GM03348 (cell line): ENCODE measurements at places on chromosomes 1 and 21.

- no peak for DNase-seq
These were observed 296.4 kb downstream of the PTPRU start for GRCh38 chr1:29532751-29533150.

- DNase-seq = no peak
These were observed 65.6 kb downstream of the GTF2B start for GRCh38 chr1:88825721-88826120.

- DNase-seq = no peak
These were observed 126.4 kb downstream of the VPS13D start for GRCh38 chr1:12356004-12356890.

- no peak for DNase-seq
These were observed 20.6 kb upstream of the MAGI3 start for GRCh38 chr1:113369699-113370098.

DNA sequence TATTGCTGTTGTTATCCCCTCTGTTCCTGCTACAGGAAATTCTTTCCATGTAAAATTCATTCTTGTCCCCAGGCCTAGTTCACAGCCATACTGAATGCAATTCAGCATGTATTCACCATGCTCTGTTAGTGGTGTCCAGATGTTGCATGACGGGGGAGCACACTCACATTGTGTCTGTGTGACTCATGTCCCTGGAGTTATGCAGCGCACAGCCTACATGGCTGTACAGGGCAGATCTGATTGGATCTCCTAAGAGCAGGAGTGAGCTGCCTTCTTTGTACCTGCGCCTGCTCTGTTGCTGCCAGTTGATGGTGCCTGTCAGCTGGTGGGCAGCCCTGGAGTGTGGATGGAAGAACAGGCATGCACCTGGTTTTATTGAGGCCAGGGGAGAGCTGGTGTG lies 17.6 kb downstream of the HTR6 start:
- DNase-seq = peak; percentile 90

- no peak for DNase-seq
These were observed 10.1 kb downstream of the TNNI3K start for GRCh38 chr1:74245168-74245772.

DNA sequence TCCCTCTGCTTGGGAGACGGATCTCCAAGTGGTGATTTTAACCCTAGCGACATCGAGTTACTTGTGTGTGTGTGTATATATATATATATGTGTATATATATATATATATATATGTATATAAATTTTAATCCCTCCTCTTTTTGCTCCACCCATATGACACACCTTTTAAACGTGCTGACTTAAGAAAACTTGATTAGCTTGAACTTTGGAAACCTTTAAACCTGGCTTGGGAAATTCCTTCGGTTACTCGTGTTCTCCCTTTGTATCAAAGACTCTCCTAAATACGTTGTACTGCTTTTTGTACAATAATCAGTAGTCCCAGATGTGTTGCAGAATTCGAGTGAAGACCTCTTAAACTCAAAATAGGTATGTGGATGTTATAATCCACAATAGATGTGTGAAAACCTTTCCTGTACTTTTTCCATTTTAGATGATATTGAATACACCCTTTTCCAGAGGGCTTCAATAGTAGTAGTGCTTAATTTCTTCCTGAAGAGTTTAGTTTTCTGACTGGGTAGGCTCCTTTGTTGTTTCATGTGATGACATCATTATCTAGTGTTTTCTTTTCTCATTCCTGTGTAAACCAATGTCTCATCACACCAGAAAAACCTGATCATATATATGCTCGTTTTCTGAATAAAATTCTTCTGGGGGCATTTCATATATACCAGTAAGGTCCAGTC lies 1.4 kb downstream of the RNF11 start:
- DNase-seq = peak; percentile 33

GRCh38 chr1:58497499-58497898 lies 49.0 kb downstream of the OMA1 start:
- DNase-seq = no peak

DNA sequence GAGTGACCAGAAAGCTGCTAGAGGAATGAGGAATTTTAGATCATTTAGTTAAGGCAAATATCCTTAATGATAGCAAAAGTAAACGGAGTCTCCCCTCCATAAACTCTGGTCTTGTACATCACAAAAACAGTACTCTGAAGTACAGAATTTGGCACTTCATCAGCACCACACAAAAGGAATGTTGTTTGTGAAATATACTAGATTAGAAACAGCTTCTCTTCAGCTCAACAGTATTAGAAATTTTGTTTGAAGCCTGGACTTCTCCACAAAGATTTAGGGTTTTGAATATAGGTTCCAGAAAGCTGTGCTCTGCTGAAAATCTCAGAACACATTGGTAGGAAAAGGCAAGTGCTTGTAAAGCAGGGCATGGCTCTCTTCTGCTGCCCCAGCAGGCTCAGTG lies 135.1 kb upstream of the PTGFR start:
- DNase-seq = peak; percentile 49

- no peak for DNase-seq
These were observed 15.3 kb downstream of the CASZ1 start for GRCh38 chr1:10781137-10781536.

- peak; percentile 73 for DNase-seq
These were observed 43.7 kb downstream of the COL6A1 start for GRCh38 chr21:46025113-46025770.

- no peak for DNase-seq
These were observed 335.6 kb downstream of the LRRIQ3 start for GRCh38 chr1:73862355-73862754.

GRCh38 chr1:186655876-186656275 lies 24.3 kb downstream of the PTGS2 start:
- no peak for DNase-seq

DNA sequence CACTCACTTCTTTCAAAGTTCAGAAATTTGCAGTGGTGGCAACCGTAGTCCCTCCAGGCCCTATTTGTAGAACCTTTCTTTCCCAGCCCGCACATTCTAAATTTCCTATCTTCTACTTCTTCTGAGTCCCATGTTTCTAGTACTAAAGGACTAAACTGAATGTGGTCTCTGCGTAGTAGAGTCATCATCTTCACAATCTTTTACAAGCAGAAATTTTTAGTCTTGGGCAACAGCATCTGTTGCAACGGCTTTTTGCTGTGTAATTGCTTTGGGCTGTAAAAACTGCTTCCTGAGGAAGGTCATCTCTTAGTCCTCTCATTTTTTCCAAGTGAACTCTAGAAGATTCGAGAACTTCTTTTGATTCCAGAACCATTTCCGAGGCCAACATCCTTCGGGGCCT lies 23.9 kb downstream of the VAV3 start:
- DNase-seq = no peak

GRCh38 chr21:34158866-34159835 lies 85.8 kb downstream of the MRPS6 start:
- DNase-seq = no peak

DNA sequence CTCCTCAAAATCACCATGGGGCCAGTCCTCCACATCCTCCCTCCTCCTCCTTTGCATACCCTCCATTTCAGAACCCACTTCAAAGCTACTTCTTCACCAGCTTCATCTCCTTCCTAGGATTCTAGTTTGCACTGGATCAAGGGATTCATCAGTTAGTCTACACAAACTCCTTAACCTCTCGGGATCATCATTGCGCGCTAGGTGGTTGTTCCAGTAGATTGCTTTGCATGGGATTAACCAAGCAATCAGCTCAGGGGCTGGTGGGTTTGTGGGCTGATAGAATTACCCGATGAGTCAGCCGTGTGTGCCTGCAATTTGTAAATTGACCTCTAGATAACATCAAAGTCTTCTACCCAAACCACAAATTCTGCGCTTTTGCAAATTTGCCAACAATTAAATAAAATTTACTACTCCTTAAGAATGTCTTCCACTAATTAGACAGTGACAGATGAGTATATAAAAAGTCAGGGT lies 7.7 kb downstream of the KANK4 start:
- no peak for DNase-seq

DNA sequence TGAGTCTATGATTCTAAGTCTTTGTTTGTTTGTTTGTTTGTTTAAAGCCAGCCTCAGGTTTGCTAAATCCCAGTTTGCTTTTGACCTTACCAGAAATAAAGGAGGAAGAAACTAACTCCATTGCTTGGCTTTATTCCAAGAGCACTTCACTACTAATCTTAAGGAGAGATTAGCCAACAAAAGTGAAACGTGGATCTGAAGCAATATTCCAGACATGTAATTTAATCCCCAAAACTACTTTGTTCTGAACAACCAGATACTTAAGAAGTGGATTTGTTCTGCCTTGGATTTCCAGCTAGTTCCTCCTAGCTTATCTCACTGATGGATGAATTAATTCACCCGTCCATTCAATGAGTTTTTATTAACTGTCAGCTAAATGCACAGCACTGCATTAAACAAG lies 15.9 kb upstream of the CEP350 start:
- DNase-seq = no peak

DNA sequence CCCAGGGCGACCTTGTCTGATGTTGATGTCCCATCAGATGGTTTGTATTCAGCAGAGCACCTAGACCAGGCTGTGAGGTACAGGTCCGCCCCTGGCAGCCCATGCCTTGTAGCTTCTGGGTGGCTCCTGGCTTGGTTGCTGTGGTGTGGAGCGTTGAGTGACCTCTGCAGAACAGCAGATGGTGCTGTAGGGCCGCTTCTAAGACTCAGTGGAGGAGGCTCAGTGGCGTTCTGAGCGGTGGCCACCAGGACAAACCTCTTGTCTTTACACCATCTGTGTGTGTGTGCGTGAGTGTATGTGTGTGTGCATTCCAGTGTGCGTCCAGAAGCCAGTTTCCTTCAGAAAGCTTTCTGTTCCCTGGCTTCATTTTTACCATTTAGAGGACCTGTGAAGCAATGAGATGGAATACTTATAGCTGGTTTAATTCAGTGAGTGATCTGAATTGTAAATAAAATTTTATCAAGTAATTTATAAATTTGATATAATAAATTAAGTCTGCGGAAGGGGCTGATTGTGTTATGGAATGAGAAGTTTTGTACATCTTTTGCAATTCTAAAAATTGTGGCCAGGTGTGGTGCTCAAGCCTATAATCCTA lies 66.1 kb downstream of the ADARB1 start:
- DNase-seq = peak; percentile 90

DNA sequence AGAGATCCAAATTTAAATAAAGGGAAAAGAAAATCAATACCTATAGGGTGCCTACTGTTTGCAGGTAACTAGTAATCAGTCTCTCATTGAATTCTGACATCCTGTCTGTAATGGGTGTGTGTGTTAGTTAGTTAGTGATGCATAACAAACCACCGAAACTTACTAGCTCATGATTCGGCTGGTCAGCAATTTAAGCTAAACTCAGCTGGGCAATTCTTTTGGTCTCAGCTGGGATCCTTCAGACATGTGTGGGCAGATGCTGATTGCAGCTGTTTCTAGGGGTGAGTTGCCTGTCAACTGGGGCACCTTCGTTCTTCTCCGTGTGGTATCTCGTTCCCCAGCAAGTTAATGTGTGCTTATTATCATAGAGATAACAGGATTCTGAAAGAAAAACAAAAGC lies 40.2 kb upstream of the ZNF124 start:
- DNase-seq = no peak

DNA sequence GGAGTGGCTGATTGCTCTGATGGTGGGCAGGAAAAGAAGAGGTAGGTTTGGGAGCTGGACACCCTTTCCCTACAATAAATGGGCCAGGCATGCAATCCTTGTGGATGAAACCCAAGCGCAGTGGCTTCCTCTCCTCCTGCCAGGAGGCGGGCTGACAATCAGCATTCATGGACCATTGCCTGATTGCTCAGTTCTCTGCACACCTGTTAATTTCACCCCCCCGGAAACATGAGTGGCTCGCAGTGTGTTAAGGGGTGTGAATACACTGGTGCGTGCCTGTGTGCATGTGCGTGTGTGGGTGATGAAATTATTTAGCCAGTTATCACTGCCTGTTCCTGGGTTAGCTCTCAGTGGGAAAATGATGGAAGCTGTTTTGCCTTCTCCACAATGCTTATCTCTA lies 310.7 kb downstream of the PCP4 start:
- DNase-seq = no peak

DNA sequence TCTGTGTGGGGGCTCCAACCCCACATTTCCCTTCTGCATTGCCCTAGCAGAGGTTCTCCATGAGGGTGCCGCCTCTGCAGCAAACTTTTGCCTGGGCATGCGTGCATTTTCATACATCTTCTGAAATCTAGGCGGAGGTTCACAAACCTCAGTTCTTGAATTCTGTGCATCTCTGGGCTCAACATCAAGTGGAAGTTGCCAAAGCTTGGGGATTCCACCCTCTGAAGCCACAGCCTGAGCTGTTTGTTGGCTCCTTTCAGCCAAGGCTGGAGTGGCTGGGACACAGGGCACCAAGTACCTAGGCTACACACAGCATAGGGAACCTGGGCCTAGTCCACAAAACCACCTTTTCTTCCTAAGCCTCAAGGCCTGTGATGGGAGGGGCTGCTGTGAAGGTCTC lies 235.3 kb downstream of the PDE4B start:
- DNase-seq = no peak

DNA sequence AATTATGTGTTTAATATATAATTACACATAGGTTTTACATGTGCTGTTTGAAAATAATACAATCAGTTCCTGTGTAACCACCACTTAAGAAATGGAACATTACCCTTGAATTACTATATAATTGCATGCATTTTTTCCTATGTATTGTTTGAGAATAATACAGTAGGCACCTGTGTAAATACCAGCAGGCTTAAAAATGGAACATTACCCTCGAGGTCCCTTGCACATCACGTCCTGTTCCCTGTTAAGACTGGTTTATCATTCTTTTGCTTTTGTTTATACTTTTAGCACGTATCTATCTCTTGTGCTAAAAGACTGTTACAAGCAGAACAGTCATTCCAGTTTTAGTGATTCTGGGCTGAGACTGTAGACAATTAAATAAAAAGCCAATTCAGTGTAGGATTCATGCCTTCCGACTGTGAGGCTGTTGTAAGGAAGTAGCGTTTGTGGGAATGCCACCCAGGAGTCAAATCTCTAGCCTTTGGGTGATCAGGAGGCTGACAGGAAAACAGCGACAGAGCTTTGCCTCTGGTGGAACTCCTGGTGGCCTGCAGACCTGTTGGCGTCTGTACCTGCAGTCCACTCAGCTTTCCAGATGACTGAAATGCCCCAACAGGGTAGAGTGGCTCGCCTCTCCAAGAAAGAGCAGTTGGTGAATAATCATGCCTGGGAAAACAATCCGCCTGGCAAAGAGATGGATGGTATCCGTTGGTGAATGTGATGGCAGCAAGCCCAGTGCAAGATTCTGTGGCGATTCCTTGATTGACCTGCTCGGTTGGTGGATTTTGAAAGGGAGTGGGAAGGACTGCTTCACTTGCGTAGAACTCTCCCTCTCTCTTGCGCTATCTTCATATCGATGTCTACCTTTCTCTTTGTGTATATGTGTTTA lies 58.0 kb downstream of the DISC1 start:
- DNase-seq = no peak

GRCh38 chr21:29511096-29511495 lies 212.4 kb downstream of the BACH1 start:
- DNase-seq = peak; percentile 31

- DNase-seq = no peak
These were observed 18.7 kb downstream of the SLC45A3 start for GRCh38 chr1:205661429-205662134.
